CD4-positive, alpha-beta memory T cell (primary cell): ENCODE measurements at places on chromosomes 3 and 15. TPM values are rescaled to one million over a fixed set of nuclear protein-coding genes. Genes with fewer than 3 reads are reported as not detected.

- no peak for DNase-seq
These were observed 286.0 kb upstream of the TGFBR2 start for GRCh38 chr3:30320392-30320791.

The IL17RE gene
- 0.65 TPM for polyA plus RNA-seq

GRCh38 chr15:63354821-63355650 lies 26.6 kb downstream of the CA12 start:
- no peak for DNase-seq

DNA sequence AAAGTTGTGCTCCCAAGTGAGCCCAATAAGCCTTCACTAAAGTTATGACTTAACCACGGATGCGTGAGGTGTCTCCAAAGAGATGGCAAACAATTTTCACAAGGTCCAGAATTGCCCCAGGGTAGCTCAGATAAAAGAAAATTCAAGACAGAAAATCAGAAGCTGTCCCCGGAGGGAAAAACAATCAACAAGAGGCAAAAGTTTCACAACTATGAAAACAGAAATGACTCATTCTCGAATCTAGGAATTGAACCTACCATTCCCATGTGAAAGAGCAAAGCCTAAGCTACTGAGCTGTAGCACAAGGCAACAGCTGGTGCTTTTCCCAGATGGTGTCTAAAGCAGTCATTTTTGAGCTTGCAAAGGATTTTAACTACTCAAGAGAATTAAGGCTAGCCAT lies 33.5 kb upstream of the MKRN3 start:
- DNase-seq = no peak

The MESP2 gene
- polyA plus RNA-seq = not detected

- no peak for DNase-seq
These were observed 22.8 kb downstream of the EHD4 start for GRCh38 chr15:41949401-41950126.

The ANKUB1 gene
- not detected for polyA plus RNA-seq

DNA sequence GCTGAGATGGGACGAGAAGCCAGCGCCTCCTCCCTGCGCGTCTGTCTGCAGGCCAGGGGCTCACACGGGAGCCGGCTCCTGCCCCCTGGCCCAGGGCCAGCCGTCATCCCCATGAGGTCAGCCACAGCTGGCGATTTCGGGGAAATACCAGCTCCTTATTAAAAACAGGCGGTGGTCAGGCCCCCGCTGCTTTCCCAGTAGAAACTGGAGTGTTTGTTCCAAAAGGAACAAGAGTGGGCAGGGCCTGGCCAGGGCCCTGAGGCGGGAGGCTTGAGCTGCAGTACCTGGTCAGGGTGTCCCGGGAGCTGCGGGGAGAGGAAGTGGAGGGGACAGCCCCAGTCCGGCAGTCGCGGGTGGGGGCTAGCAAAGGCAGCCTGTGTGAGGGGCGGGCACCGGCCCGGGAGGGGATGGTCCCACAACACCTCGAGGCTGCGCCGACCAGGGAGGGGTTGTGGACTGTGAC lies 17.8 kb downstream of the MYL3 start:
- no peak for DNase-seq

The ROPN1 gene
- polyA plus RNA-seq = not detected

GRCh38 chr15:60536951-60537350 lies 58.0 kb upstream of the ICE2 start:
- DNase-seq = no peak

The AHSG gene
- not detected for polyA plus RNA-seq

- DNase-seq = no peak
These were observed 108.0 kb downstream of the SENP2 start for GRCh38 chr3:185693985-185694653.

- DNase-seq = no peak
These were observed 30.6 kb downstream of the CMTM7 start for GRCh38 chr3:32421991-32422859.

DNA sequence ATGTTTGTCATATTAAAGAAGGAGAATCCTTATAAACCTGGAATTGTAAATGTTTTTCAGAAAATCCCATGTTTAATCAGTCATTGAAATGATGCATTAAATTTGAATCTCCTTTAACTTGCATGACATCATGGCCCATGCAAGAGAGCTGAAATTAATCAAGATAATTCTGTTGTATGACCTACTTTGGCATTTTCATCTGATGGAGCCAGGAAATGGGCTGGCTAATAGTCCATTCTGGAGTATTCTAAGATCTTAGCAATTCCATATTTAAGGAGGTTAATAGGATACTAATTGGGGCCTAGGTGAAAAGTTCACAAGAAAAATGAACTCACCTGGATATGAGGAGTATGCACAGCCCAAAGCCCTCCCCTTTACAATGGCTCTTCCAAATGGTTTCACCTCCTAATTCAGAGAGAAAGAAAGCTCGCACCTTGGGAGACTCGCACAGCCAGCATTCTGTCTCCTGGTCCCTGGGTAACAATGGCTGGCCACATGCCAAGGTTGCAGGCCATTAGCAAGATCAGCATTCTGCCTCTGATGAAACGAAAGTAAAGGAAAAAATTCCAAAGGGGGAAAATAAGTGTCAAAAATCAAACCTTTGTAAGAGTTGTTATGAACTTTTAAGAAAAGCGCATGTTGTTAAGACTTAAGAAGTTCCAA lies 786.4 kb downstream of the MCTP2 start:
- no peak for DNase-seq

The EOGT gene
- polyA plus RNA-seq = 8.2 TPM

The CYP8B1 gene
- polyA plus RNA-seq = not detected

GRCh38 chr3:12753275-12754028 lies 5.6 kb downstream of the TMEM40 start:
- DNase-seq = no peak

DNA sequence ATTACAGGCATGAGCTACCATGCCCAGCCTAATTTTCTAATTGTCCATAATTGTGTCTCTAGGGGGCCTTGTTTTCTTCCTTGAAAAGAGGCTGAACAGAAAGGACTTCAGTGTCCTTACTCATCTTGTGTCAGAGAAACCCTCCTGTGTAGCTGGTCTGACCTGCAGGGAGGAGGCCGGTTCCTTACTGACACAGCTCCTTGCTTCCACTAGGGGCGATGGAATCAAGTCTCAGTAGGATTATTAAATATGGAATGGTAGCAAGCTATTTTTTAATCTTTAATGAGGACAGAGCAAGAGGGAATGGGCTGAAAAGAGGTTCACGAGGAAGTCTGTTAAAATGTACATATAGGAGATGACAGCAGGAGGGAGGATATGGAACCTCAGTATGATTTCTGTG lies 8.6 kb downstream of the LPCAT4 start:
- DNase-seq = no peak

The ENTPD3 gene
- not detected for polyA plus RNA-seq
